Neural progenitor cell (in vitro differentiated cells): ENCODE measurements at places on chromosomes 3 and 15.

GRCh38 chr15:53324061-53324460, 435.4 kb downstream of the WDR72 start:
- DNase-seq: no peak

- DNase-seq: no peak
These were observed 49.5 kb upstream of the SELENOK start for GRCh38 chr3:53941184-53941583.

- DNase-seq: peak; percentile 57
These were observed 170.0 kb downstream of the RAB11A start for GRCh38 chr15:66039117-66039871.

DNA sequence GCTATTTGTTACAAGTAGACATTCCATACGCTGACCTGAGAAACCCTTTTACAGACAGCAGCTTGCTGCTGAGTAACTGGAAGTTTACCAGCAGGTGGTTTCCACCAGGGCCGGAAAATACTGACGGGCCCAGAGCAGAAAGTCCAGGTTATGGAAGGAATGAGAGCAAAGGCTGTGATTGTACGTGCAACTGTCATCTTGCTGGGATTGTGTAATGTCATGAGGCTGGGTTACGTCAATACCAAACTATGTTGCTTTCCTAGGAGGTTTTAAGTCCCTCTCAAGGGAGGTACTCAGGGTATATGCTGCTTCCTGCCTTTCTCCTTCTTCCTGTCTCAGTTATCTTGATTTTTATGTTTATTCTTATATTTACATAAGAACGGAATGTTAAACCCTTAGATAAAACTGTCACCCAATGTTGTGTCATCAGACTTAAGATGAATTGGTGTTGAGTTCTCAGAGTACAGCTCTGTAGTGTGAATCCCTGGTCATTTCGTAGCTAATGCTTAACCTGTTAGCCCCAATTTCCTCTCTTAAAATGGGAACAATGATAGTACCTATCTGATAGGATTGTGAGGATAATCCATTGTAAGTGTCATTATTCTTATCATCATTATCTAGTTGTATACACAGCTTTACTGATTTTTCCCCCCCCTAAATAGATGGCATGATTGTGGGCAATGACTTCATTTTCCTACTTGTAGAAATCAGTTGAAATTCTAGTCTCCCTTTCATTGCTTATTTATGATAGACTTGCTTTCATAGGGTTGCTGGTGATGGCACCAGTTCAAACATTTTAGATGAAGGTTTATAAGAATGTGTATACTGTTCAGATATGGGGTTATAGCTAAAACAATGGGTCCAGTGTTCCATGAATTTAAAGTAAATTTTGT, 101.4 kb downstream of the FNDC3B start:
- DNase-seq: no peak

DNA sequence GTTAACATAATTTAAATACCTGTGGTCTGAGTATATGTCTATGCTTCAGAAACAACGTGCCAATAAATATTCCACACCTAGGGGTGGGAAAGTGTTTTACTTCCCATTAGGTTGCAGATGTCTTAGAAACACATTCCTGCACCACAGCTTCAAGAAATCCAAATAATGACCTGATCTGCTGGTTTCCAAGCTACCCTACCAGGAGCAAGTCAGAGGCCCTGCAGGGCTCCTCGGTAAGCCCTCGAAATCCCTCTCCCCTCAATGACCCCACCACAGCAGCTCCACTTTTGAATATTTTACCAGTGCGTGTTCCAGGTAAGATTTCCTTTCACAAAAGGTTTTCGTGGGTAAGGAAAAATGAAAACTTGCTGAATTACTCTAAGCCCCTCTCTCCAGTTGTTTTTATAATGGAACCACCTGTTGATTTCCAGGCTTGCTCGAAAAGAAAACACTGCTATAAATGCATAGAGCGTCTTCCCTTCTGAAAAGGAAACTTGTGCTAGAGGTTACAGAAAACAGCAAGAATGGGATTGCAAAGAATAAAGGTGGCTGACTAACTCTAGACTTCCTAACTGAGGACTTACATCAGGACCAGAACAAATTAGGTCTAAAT, 12.6 kb downstream of the IL12A start:
- peak; percentile 64 for DNase-seq

- no peak for DNase-seq
These were observed 107.2 kb upstream of the SLC25A36 start for GRCh38 chr3:140834266-140835037.

GRCh38 chr3:32076566-32076965, 29.9 kb upstream of the GPD1L start:
- no peak for DNase-seq

GRCh38 chr3:106294121-106294520, 425.3 kb upstream of the CBLB start:
- no peak for DNase-seq

DNA sequence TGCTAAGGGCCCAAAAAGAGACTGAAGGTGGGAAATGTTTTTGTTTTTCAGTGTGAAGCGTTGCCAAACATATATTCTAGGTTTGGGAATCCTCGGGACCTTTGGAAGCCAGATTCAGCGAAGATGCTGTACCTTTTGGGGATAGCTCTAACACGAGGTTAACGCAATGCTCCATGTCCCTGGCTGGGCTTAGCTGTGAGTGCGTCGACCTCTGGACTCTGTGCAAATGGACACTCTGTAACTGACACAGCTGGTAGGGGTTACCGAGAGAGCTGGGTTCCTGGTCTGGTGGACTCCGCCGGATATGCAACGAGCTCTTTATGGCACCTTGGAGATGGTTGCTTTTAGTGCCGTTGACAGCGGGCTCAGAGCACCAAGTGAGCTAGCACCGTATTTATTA, 724 bp upstream of the SH3GL3 start:
- DNase-seq: no peak

DNA sequence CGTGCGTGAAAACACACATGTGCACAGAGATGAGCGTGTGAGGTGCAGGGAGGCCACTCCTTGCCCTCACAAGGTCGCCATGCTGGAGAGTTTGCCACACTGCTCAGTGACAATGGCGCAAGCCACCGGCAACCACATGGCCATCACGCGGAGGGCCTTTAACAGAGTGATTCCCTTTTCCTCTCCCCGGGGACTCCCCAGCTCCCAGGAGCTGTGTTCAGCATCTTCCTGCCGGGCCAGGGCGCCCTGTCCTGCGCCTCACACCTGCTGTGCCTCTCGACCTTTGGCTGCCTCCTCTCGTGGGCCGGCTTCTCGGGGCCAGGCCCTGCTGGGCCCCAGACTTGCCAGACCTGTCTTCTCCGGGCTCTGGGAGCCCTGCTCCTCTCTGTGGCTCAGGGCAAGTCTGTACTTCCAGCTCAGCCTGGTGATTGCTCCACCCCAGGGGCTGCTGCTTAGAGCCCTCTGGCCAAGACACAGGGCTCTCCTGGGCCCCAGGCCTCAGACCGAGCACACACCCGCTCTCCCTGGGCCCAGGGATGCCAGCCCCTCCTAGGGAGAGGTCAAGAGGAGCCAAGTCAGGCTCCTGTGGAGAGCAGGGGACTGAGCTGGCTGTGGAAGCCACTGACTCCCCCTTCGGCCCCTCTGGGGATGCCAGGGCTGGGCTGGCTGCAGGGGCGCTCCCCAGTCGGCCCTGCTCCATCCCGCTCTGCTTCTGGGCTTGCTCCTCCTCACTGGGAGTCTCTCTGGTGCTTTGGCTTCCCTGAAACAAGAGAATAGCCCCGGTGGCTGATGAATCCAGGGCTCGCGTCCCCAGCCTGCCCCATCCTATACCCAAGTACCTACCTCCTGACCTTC, 5.6 kb downstream of the CCDC9B start:
- no peak for DNase-seq

DNA sequence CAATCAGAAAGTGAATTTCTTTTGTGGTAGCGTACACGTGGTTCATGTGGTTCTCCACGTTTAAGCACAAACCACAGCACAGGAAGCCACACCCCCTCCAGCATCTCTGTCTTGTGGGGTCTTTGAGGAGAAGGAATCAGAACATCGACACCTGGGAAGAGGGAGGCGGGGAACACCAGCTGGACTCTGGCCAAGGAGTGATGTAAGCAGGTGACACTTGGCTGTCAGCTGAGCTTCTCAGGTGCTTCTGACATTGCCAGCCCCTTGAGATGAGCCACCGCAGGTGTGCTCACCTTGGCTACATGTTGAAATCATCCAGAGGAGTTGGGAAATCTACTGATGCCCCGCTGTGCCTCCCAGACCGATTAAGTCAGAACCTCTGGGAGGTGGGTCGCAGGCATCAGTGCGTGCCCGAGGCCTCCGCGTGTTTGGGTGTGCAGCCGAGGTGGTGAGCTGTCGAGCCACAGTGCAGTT, 85.0 kb downstream of the FAM81A start:
- no peak for DNase-seq

DNA sequence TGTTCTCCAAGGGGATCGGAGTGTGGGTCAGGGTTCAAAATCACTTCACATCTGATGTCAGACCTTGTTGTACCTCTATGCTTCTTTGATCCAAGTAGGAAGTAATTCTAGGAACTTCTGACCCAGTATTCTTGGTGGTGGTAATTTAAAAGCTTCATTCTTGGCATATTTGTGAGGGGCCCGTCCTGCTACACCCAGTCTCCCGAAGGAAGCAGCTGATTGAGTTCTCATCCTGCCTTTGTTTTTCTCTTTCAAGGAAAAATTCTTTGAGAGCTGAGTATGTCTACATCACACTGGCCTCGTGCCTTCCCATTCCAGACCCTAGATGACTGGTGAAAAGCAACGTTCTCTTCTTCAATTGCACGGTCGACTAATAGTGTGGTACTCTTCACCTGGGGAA, 234.4 kb upstream of the TPRG1 start:
- DNase-seq: no peak

DNA sequence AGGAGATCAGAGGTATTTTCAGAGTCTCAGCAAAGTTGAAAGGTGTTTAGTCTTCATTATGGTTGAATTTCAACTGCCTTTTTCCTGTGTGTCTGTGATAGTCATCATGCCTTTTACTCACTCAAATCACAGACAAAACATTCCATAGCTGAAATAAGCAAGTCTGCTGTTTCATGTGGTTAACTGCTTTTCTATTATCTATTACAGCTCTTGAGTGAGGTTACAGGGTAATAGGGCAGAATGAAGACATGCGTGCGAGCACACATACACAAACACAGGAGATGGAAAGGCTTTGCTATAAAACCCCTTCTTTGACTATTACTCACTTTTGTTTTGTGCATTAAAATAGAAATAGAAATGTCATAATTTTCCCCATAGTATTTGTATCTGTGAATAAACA, 192.6 kb upstream of the RARB start:
- no peak for DNase-seq

GRCh38 chr3:153768561-153769469, 352.4 kb upstream of the ARHGEF26 start:
- peak; percentile 66 for DNase-seq

DNA sequence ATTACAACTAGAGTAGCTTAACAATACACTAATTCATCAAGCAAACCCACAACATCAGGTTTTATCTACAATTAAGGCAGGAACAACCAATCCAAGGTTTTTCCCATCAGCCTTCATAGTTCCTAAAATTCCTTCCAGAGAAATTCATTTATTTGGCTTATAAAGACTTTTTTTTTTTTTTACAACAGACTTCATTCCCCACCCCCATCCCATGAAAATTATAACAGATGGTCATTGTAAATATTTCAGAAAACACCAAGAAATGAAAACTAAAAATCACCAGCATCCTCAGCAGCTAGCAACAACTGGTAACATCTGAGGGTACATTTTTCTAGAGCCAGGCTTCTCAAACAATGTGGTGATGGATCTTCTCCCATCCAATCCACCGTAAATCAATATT, 11.0 kb downstream of the SH3BP5 start:
- DNase-seq: no peak

- no peak for DNase-seq
These were observed 60.2 kb downstream of the GRM7 start for GRCh38 chr3:6921066-6921465.

DNA sequence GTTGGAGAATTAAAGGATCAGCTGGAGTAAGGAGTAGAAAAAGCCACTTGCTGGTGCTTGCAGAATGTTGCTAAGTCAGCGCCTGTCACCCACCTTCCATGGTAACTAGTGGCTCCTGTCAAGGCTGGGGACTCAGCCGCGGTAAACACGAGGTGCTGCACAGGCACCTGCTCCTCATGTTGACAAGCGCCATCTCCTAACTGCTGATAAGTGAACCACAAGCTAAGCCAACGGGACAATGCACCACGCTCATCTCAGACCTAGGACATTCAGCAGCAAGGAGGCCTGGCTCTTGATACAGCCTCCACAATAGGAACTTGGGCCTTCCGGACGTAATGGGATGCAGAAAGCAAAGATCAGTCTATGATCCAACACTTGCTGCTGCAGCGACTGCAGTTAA, 264.4 kb downstream of the OCA2 start:
- DNase-seq: no peak

DNA sequence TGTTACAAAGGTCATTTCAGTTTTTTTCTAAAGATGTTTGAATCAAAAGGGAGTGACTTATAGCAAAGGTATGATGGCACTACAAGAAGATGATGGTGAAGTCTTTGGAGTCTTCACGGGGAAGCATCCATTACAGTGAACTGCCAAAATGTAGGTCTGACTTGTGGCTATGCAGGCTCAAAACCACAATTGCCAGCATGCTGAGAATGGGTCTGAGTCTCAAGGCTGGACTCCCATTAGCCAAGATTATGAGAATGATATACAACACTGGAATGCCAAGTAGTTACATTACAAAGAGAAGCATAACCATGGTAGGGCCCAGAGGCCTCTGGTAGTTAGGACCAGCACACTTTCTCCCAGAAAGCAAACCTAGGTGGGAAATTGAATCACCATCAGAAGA, 194.2 kb downstream of the MTHFS start:
- DNase-seq: no peak

GRCh38 chr3:15844889-15845288, 47.1 kb upstream of the ANKRD28 start:
- no peak for DNase-seq

DNA sequence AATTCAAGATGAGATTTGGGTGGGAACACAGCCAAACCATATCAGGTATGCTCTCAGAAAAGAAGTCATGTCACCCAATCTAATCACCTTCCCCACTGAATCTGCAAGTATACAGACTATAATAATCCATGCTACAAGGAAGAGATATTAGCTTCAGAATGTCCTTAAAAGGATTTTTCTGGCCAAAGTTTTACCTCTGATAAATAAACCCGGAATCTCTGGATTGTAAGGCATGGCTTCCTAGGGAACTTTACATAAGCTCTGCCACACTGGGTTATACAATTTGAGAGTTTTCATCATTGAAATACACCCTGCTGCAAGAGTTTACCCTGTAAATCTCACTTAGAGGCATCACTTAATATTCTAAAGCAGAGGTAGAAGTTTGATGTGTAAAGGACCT, 330.5 kb upstream of the KCNMB2 start:
- no peak for DNase-seq

- no peak for DNase-seq
These were observed 2.7 kb downstream of the BCL6 start for GRCh38 chr3:187742351-187743171.

DNA sequence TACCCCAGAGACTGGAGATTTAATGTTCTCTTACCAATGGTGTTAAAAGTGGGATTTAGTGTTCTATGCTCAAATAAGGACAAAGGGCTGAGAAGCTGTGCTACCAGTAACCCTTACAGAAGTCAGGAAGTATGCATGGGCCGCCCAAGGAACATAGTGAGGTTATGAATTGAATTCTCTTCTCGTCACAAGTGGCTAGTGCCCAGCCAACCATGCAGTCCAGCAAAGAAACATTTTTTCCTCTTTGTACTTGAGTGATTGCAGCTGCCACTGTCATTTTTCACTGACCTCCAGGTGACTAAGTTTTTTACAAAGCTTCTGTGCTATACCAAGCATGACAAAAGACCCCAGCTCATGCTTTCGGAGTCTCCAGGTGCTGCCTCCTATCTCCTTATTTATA, 110.6 kb upstream of the DCBLD2 start:
- DNase-seq: no peak
